ENCODE measurements at places on chromosomes 4 and X.

GRCh38 chr4:17280261-17281018, 231.4 kb downstream of the QDPR start:
- no peak for DNase-seq

DNA sequence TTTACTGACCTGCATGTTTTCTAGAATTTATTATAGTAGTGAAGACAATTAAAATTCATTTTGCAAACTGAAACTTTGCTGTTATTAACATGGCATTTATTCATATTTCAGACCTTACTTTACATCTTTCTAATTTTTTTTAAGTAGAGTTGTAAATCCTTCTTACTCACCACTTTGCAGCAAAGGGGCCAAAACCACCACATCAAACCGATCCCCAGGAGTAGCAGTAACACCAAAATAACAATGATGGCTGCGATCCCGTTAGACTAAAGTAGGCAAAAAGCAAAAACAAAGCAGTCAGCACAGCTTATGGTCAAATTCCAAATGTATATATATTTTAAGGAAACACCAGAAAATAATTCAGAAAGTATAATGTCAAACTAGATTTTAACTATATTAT, 64.7 kb downstream of the ANTXR2 start:
- no peak for DNase-seq

- DNase-seq, result no peak
Observed at GRCh38 chrX:51813886-51814460, 70.7 kb downstream of the GSPT2 start.

GRCh38 chrX:68762766-68763165, 66.1 kb upstream of the EFNB1 start:
- DNase-seq, result no peak

- DNase-seq, result no peak
Observed at GRCh38 chr4:177064729-177065394, 244.8 kb upstream of the NEIL3 start.

GRCh38 chrX:153342762-153343558, 9.0 kb downstream of the ZNF275 start:
- DNase-seq, result no peak

GRCh38 chr4:32037399-32037798, 1317.2 kb downstream of the PCDH7 start:
- no peak for DNase-seq

GRCh38 chrX:56763556-56764152, 34.6 kb downstream of the NBDY start:
- DNase-seq, result peak; percentile 71

DNA sequence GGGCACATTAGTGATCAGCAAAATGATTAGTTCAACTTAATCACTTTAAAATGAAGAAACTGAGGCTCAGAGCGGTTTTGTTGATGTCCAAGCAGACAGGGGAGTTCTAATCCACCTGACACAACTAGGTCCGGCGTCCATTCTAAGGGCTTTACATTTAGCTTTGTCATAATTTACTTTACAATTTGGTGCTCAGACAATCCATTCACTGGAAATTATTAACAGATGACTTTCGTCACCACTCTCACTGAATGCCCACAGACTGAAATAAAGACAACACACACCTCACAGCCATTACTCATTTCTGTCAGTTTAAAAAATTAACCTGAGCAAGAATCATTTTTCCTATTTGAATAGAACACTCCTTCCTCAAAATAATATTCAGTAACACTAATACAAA, 10.8 kb downstream of the NR3C2 start:
- DNase-seq, result no peak

DNA sequence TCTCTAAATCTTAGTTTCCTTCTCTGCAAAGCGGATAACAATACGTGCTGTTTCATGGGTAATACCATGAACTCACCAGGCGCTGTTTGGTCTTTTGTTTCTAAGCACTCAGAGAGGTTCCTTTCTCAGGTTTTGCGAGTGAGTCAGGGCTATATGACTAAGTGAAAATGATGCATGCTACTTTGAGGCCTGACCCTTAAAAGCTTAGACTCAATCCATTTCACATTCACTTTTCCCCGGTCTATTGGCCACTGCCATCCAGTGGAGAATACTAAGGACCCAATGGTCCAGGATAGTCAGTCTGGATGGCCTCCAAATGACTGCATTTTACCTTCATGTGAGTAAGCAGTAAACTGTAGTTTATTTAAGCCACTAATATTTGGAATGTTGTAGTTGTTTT, 400.8 kb upstream of the SLIT2 start:
- DNase-seq, result no peak

GRCh38 chr4:7561557-7561956, 126.8 kb upstream of the PSAPL1 start:
- no peak for DNase-seq

GRCh38 chr4:116374815-116375214, 710.6 kb downstream of the TRAM1L1 start:
- DNase-seq, result no peak

DNA sequence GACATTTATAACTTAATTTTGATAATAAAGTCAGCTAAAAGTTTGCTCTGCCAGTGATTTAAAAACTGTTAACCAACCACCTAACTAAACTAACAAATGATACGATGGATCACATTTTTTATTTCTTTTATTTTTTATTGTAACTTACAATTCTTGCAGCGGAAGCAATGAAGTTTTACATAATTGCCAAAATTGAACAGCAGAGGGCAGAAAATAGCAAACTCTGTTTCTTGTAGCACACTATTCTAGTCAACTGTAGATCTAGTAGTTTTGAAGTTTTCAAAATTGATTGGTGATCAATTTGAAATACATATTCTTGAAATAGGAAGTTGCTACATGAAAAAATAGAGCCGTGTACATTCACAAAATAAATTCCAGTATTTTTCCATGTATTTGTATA, 2.8 kb upstream of the GRIA2 start:
- no peak for DNase-seq

DNA sequence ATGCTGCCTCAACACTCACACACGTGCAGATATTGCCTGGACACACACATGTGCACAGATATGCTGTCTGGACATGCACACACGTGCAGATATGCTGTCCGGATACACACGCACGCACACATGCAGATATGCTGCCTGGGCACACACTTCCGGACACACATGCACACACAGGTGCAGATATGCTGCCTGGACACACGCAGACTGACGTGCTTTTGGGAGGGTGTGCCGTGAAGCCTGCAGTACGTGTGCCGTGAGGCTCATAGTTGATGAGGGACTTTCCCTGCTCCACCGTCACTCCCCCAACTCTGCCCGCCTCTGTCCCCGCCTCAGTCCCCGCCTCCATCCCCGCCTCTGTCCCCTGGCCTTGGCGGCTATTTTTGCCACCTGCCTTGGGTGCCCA, 14.7 kb downstream of the FGFRL1 start:
- DNase-seq, result peak; percentile 69

- DNase-seq, result no peak
Observed at GRCh38 chr4:76007089-76007862, at the start of gene CXCL9. Gene CXCL9, minus strand, starts transcription at chr4:76007509. Its CDS starts 60 bp downstream, at chr4:76007449.

All from memory B cell (primary cell).